Activated CD8-positive, alpha-beta memory T cell treated with anti-CD3 and anti-CD28 coated beads for 36 hours (primary cell): ENCODE measurements at places on chromosomes 16 and 17. TPM values are rescaled to one million over a fixed set of nuclear protein-coding genes. Genes with fewer than 3 reads are reported as not detected.

IGSF6 gene
- total RNA-seq = 0.08 TPM

ITGAD gene
- not detected for total RNA-seq

FTO gene
- total RNA-seq = 52.8 TPM

CASKIN1 gene
- total RNA-seq = 0.70 TPM

SDR42E2 gene
- not detected for total RNA-seq

KRT33B gene
- total RNA-seq = not detected

KRT17 gene
- not detected for total RNA-seq

BAIAP2 gene
- total RNA-seq = 5.8 TPM

ATP2A1 gene
- total RNA-seq = 1.7 TPM

SHISA6 gene
- not detected for total RNA-seq

ADAD2 gene
- total RNA-seq = 0.17 TPM

CD300A gene
- 5.1 TPM for total RNA-seq

SRL gene
- total RNA-seq = not detected

KRT31 gene
- total RNA-seq = not detected

SPATA22 gene
- total RNA-seq = 0.36 TPM

PLA2G10 gene
- not detected for total RNA-seq

ABCC3 gene
- total RNA-seq = not detected

ITGB4 gene
- 1.9 TPM for total RNA-seq

FGF11 gene
- 2.1 TPM for total RNA-seq

TSPOAP1 gene
- 7.2 TPM for total RNA-seq
